ENCODE measurements at places on chromosomes 13 and 19. TPM values are rescaled to one million over a fixed set of nuclear protein-coding genes. Genes with fewer than 3 reads are reported as not detected.

The BICRA gene
- polyA plus RNA-seq: 17.3 TPM

The SIGLEC12 gene
- polyA plus RNA-seq: 0.40 TPM

The SULT2A1 gene
- polyA plus RNA-seq: 0.68 TPM

DNA sequence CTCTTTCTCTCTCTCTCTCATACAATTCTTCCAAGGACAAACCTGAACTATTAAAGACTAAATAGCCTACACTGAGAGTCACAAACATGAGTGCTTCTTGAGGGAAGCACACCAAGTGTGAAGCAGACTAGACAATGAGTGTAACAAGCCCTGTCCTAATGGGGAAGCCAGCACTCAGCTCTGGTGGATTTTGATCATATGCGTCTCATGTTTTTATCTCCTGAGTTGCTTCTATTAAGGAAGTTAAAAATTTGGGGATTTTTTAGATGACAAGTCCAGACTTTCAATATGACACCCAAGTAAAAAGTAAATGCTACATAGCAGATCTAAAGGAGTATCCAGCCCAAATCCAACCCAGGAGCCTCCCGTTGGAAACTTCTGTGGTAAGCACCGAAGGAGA is 437.8 kb downstream of the RFC3 start:
- no peak for DNase-seq
